Lower lobe of right lung (tissue), 2 donors: ENCODE measurements at places on chromosomes 1 and 21. TPM values are rescaled to one million over a fixed set of nuclear protein-coding genes. Genes with fewer than 3 reads are reported as not detected.

DNA sequence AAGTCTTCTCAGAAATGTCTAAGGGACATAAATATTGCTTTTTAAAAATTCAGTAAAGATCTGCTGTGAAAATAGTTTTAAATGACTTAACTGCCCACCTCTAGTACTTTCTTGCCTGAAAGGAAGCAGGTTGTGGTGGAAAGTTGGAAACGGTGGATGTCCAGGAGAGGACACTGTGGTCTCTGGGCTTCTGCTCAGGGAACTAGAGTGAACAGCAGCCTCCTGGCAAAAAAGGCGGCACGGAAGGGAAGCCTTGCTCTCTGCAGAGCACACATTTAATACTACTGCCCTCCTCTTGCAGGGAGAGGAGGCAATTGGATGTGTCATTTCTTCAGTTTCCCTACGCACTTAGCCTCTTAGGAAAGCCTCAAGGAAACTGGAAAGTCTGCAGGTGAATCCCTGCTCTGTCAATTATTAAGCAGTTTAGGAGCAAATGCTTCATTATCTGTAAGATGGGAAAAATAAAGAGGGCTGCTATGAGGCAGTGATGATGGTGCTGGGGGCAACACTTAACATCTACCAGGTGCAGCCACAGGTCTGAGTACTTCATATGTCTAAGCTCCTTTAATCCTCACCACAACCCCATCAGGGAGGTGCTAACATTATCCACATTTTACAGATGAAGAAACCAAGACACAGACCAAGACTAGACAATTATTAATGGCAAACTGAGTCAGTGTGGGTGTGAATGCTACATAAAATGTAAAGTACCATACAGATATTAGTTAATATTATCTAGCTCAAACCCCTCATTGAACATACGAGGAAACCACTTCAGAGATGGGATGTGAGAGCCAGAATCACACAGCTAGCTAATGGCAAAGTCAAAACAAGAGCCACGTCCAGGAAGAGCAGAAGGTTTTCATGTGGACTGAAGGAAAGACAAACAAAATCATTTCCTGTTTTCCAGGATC lies 108.9 kb upstream of the ADAR start:
- no peak overlapping the region for H3K27ac ChIP-seq
- H3K36me3 ChIP-seq: peaks cover 4% of the 10 kb centered on the region
- no peaks in the 10 kb centered on the region for H3K27me3 ChIP-seq
- peaks cover 24% of the 10 kb centered on the region for H3K4me1 ChIP-seq

Gene ANKRD45
- 4.2 TPM for total RNA-seq

GRCh38 chr21:45615145-45615711 lies 28.3 kb upstream of the PCBP3 start:
- no peaks in the 10 kb centered on the region for H3K4me1 ChIP-seq
- H3K27ac ChIP-seq: no peak overlapping the region
- no peaks in the 10 kb centered on the region for H3K36me3 ChIP-seq
- no peak for DNase-seq
- peaks cover 32% of the 10 kb centered on the region for H3K27me3 ChIP-seq

Gene ZC3H12A
- 12.8 TPM for total RNA-seq

DNA sequence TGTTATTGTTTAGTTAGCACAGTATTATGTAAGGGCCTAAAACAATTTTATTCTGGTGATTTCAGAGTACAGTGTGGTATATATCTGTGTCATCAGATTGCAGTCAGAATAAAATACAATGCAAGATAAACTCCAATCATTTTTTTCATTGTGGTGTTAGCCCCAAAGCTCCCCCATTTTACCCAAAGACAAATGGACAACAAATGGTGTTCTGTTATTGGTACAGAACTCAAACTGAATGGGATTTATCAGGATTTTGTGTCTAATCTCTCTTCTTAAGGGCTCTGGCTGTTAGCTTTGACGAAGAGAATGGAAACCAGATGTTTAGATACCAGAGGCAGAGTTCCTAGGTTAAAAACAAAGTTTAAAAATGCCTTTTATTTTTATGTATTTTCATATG lies 163.1 kb upstream of the USP25 start:
- no peaks in the 10 kb centered on the region for H3K36me3 ChIP-seq
- H3K4me1 ChIP-seq: no peaks in the 10 kb centered on the region
- no peak for DNase-seq
- no peak overlapping the region for H3K4me3 ChIP-seq

DNA sequence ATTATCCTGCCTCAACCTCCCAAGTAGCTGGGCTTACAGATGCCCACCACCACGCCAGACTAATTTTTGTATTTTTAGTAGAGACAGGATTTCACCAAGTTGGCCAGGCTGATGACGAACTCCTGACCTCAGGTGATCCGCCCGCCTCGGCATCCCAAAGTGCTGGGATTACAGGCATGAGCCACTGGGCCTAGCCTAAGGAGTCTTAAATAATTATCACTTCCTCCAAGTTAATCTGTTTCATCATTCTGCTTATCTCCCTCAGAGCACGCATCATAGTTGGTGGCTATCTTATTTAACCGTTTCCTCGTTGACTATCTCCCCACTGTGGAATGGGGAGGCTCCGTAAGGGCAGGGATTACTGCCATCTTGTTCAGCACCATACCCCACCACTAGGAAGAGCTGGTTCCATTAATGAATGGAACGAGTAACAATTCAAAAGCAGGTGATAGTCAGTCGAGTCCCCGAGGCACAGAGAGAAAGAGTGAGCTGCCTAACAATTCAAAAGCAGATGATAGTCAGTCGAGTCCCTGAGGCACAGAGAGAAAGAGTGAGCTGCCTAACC lies 52.7 kb downstream of the GLUL start:
- no peaks in the 10 kb centered on the region for H3K4me1 ChIP-seq
- H3K4me3 ChIP-seq: no peak overlapping the region
- no peaks in the 10 kb centered on the region for H3K27me3 ChIP-seq
- H3K27ac ChIP-seq: no peak overlapping the region

- H3K27me3 ChIP-seq: no peaks in the 10 kb centered on the region
- peak overlapping the region; percentile 90 for H3K27ac ChIP-seq
- no peaks in the 10 kb centered on the region for H3K4me1 ChIP-seq
Measured at GRCh38 chr1:16888860-16889816, 6.6 kb upstream of the RNU1-2 start.

- no peaks in the 10 kb centered on the region for H3K4me1 ChIP-seq
- H3K27me3 ChIP-seq: peaks cover 6% of the 10 kb centered on the region
- no peak overlapping the region for H3K4me3 ChIP-seq
- no peak overlapping the region for H3K27ac ChIP-seq
Measured at GRCh38 chr1:204733289-204733688, 47.8 kb upstream of the LRRN2 start.

DNA sequence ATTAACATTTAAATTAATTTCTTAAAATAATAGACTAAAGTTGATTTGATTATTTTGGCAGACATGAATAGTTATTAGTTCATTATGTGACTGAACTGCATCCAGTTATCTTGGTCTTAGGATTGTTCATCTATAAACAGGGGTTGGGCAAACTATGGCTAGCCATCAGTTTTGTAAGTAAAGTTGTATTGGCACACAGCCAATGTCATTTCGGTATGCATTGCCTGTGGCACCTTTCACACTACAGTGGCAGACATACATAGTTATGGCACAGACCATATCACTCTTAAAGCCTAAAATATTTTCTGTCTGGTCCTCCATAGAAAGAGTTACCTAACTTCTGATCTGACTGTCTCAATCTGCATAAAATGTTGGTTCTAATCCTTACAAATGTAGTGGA lies 27.2 kb downstream of the ADGRL2 start:
- H3K36me3 ChIP-seq: no peaks in the 10 kb centered on the region
- H3K4me3 ChIP-seq: no peak overlapping the region
- no peak overlapping the region for H3K27ac ChIP-seq

GRCh38 chr21:44439211-44439600 lies 16.1 kb upstream of the LRRC3 start:
- H3K27ac ChIP-seq: no peak overlapping the region
- DNase-seq: no peak
- peaks cover 5% of the 10 kb centered on the region for H3K36me3 ChIP-seq
- H3K4me3 ChIP-seq: no peak overlapping the region
- H3K27me3 ChIP-seq: no peaks in the 10 kb centered on the region

DNA sequence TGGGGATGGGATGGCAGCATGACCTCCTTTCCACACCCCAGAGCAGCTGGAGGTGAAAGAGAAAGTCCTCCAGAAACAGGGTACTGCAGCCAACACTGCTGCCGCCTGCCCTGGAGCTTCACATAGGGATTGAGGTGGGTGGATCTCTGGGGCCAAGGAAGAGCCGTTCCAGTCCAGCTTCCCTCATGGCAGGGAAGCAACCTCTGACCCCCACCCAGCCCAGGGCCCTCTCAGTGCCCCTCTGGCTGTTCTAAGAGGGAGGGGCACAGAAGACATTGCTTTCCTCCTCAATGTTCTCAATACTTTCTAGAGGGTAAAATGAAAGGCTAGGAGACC lies 5.7 kb downstream of the KIF21B start:
- H3K4me1 ChIP-seq: peaks cover 84% of the 10 kb centered on the region
- H3K27me3 ChIP-seq: peaks cover 11% of the 10 kb centered on the region
- H3K4me3 ChIP-seq: no peak overlapping the region
- no peaks in the 10 kb centered on the region for H3K36me3 ChIP-seq
- DNase-seq: no peak

Gene LCE1E
- not detected for total RNA-seq
